Stimulated activated CD4-positive, alpha-beta T cell treated with anti-CD3 and anti-CD28 coated beads, Interleukin-2, amount 100 ng/mL, for 48 hours (primary cell): ENCODE measurements at places on chromosomes 6 and 20.

- no peak for DNase-seq
Measured at GRCh38 chr20:4401601-4402000, 320.1 kb upstream of the PRND start.

DNA sequence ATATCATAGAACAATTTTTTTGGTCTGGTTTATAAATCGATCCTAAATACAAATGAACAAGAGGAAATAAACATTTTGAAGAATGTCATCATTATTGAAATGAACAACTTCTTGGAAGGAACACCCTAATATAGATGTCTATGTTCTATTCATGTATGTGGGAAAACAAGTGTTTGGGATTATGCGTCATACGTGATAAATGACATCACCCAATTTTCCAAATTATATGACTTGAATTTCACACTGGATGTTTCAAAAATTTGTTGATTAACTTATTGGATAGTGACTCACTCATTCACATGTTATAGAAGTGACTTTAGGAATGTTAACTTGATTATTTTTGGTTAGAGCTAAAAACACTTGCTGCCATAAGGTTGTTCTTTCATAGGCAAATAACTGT, 18.6 kb downstream of the ARMC2 start:
- DNase-seq, result no peak

GRCh38 chr6:25972128-25972527, 9.5 kb downstream of the TRIM38 start:
- no peak for DNase-seq

DNA sequence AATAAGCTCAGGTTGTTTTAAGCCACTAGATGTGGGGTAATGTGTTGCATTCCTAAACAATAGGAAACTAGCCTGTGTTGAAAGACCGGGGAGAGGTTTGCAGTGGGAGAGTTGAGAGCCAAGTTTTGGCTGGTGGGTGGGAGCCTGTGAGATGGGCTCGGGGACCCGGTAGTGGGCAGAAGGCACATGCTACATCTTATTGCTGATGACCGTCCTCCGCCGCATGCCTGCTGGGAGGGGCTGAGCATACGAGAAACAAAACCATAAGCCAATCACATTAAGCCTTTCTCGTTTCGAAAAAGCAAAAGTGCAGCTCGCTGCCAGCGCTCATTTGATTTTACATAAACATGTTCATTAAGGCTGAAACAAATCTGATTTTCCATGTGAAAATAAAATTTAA, 57.4 kb upstream of the MPC1 start:
- no peak for DNase-seq

GRCh38 chr6:158686311-158686710, 36.5 kb downstream of the SYTL3 start:
- DNase-seq, result no peak
